ENCODE measurements at places on chromosomes 11 and 22.
A peak's percentile ranks its signal among the peaks of the same experiment; 100 is the strongest.

GRCh38 chr11:107928767-107929507, 689 bp downstream of the RAB39A start:
- DNase-seq: peak; percentile 69

- DNase-seq: no peak
Observed at GRCh38 chr11:78698612-78699011, 123.9 kb upstream of the NARS2 start.

- DNase-seq: no peak
Observed at GRCh38 chr11:69599502-69599901, 41.5 kb upstream of the CCND1 start.

DNA sequence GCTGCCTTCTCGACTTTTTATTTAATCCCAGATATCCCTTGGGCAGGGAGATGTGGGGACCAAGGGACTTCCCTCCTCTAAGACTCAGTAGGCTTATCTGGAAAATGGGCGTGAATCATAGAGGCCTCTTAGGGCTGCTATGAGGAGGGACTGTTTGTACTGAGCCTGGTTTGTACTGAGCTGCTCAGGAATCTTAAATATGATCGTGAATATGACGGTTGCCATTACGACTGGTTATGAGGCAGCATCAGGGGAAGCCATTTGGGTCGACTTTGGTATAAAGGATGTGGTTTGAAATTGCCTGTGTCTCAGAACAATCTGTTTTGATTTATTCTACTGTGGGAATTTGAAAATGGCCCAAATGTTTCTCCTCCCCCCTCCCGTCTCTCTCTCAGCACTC, 20.6 kb downstream of the TSPAN18 start:
- no peak for DNase-seq

GRCh38 chr11:10604340-10604748, 35.9 kb upstream of the LYVE1 start:
- DNase-seq: no peak
